Articular chondrocyte of knee joint (primary cell): ENCODE measurements at places on chromosomes 12 and 14. TPM values are rescaled to one million over a fixed set of nuclear protein-coding genes. Genes with fewer than 3 reads are reported as not detected.

EIF2B2 gene
- 27.4 and 45.0 TPM in 2 replicates for total RNA-seq

NINJ2 gene
- total RNA-seq = 5.6 and 7.7 TPM in 2 replicates

SERPINA1 gene
- 15.8 and 81.4 TPM in 2 replicates for total RNA-seq

MYRFL gene
- total RNA-seq = under 0.01 TPM in 1 of 2 replicates, not detected in the other
